ENCODE measurements at places on chromosomes 12 and 14.

GRCh38 chr12:126773012-126773411, 1494.0 kb upstream of the TMEM132C start:
- no peak for DNase-seq

GRCh38 chr12:74481078-74481477, 56.6 kb upstream of the ATXN7L3B start:
- no peak for DNase-seq

DNA sequence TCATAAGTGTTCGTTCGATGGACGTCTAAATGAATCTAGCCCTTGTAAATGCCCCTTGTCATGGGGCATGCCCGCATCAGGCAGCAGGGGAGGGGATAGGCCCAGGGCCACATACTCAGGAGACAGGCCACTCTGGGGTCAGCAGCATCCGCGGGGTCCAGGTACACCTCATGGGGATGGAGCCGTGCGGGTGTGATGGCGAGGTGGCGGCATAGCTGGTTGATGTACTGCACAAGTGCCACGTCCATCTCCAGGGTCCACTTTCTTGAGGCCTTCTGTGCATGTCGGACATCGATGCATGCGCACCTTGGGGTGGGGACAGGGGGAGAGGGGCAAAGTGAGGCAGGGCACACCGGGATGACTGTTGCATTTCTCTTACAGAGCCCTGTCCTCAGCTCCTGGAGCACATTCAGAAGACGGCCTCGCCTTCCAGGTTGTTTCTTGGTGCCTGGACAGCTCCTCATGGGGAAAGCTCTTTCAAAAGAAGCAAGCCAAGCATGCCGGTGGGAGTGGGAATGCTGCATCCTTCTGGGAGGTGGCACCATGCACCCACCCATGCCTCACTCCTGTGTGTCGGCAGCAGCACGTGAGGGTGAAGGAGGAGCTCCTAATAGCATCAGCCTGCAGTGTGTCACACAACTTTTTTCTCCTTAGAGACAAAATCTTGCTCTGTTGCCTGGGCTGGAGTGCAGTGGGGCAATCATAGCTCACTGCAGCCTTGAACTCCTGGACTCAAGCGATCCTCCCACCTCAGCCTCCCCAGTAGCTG, 47.4 kb downstream of the TRAFD1 start:
- no peak for DNase-seq

GRCh38 chr12:17802657-17803641, 287.0 kb downstream of the RERGL start:
- DNase-seq, result no peak

- DNase-seq, result no peak
Observed at GRCh38 chr12:95788637-95789036, 1.9 kb downstream of the NTN4 start.

GRCh38 chr12:112238441-112238840, 113.1 kb downstream of the TRAFD1 start:
- no peak for DNase-seq

DNA sequence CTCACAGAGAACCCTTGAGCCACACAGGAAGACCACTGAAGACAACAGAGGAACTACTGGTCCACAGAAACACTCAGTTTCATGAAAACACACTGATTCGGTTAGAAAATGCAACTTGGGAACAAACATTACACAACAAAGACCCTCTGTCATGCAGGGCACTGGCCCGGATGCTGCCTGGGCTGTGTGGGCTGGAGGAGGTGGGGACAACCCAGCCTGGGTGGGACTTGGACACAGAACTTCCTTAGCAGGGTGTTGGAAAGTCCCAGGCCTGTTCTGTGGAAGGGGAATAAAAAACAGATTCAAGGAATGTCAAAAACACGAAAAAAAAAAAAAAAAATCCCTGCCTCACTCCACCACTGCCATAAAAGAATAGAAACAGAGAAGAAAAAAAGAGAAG, 181.0 kb downstream of the MON2 start:
- no peak for DNase-seq

- DNase-seq, result no peak
Observed at GRCh38 chr12:25950329-25951115, 8.0 kb upstream of the RASSF8 start.

GRCh38 chr12:94595152-94595551, 55.2 kb downstream of the TMCC3 start:
- DNase-seq, result no peak

- DNase-seq, result peak; percentile 29
Observed at GRCh38 chr14:66508846-66509621, 1.1 kb downstream of the GPHN start.

GRCh38 chr12:112333019-112333418, 49.2 kb downstream of the HECTD4 start:
- no peak for DNase-seq

DNA sequence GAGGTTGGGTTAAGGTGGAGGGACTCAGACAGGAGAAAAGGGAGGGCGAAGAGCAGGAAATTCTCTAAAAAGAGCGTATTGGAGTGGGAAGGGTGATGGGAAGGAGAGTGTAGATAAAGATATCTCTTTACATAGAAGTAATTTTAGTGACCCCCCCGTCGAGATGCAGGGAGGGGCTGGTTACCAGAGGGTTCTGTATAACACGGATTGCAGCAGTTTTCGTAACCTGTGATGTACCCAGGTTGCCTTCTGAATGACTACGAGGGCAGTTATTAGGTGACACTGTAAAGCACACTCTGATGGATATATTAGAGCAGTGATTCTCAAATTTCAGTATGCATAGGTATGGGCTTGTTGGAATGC, 443 bp downstream of the DNAL1 start:
- no peak for DNase-seq

Data from stimulated activated CD4-positive, alpha-beta T cell treated with anti-CD3 and anti-CD28 coated beads, Interleukin-2, amount 100 ng/mL, for 48 hours (primary cell).